ENCODE measurements at places on chromosomes 7 and 10.

GRCh38 chr10:122029499-122030199 is 40.7 kb downstream of the TACC2 start:
- DNase-seq = no peak

DNA sequence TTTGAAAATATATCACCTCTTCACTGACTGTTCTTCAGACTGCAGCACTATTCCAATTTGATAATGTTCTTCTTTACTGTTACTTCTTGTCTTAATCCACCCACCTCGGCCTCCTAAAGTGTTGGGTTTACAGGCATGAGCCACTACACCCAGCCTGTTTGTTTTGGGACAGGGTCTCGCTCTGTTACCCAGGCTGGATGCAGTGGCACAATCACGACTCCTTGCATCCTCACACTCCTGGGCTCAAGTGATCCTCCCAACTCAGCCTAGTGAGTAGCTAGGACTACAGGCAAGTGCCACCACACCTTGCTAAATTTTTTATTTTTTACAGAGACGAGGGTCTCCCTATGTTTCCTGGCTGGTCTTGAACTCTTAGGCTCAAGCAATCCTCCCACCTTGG is 77.9 kb downstream of the NDUFB2 start:
- no peak for DNase-seq

- DNase-seq = no peak
Observed at GRCh38 chr7:153386556-153386955, 627.0 kb downstream of the ACTR3B start.

DNA sequence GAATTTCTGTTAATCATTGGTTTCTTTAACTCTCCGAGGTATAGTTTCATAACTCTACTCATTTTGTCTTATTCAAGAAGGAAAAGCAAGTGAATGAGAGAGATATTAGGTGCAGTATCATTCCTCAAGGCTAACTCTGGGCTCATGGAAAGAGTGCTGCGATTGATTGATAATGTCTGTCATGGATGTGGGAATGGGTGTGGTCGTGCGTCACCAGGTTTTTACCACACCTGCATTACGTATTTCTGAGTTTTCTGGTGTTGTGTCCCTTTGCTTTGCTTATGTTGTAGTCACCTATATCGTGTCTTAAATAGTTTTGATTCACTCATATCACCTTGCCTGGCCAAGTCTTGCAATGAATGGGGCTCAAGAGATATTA is 44.9 kb upstream of the ZNF438 start:
- DNase-seq = no peak
